ENCODE measurements at places on chromosomes 5 and 9.

DNA sequence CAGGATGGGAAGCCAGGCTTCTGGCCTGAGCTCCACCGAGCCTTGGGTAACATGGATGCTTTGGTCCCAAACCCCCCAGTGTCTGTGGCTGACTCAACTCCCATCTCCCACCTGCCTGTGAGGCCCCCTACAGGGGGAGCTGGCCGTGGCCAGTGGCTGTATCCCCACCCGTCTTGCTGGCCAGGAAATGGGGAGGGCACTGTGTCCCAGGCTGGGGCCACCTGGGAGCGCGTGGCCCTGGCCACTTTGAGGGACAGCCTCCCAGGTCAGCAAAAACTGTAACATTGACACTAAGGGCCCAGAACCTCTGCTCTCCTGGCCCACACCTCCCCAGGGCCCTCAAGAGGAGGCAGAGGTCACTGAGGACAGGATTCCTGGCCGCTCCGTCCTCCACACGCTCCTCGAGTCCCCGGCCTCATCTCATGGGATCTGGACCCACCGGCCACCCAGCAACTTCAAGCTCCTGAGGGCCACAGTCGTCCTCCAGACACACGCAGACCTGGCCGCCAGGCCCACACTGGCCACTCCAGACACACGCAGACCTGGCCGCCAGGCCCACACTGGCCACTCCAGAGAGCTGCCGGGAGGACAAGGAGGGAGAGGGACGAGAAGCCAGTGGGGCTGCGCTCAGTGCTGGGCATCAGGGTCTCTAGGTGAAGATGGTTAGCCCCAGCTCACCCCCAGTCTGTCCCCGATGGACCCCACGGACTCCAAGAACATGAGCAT lies 44.2 kb downstream of the DBH start:
- DNase-seq = no peak
- H3K27ac ChIP-seq = no peak overlapping the region
- H3K4me3 ChIP-seq = no peak overlapping the region
- peaks cover 19% of the 10 kb centered on the region for H3K4me1 ChIP-seq
- no peaks in the 10 kb centered on the region for H3K27me3 ChIP-seq

GRCh38 chr5:173333925-173334661 lies 5.9 kb upstream of the STC2 start:
- no peak overlapping the region for H3K27ac ChIP-seq
- H3K4me1 ChIP-seq = peaks cover 9% of the 10 kb centered on the region
- H3K4me3 ChIP-seq = no peak overlapping the region
- no peak for DNase-seq
- H3K36me3 ChIP-seq = no peaks in the 10 kb centered on the region

GRCh38 chr5:83026516-83026915 lies 50.7 kb downstream of the TMEM167A start:
- no peak overlapping the region for H3K4me3 ChIP-seq
- peaks cover 18% of the 10 kb centered on the region for H3K4me1 ChIP-seq
- H3K27ac ChIP-seq = no peak overlapping the region
- no peak for DNase-seq

GRCh38 chr9:21624675-21625644 lies 142.8 kb upstream of the IFNE start:
- H3K4me1 ChIP-seq = peaks cover 3% of the 10 kb centered on the region
- no peak for DNase-seq
- no peaks in the 10 kb centered on the region for H3K27me3 ChIP-seq
- no peaks in the 10 kb centered on the region for H3K36me3 ChIP-seq
- H3K27ac ChIP-seq = peak overlapping the region; percentile 31

DNA sequence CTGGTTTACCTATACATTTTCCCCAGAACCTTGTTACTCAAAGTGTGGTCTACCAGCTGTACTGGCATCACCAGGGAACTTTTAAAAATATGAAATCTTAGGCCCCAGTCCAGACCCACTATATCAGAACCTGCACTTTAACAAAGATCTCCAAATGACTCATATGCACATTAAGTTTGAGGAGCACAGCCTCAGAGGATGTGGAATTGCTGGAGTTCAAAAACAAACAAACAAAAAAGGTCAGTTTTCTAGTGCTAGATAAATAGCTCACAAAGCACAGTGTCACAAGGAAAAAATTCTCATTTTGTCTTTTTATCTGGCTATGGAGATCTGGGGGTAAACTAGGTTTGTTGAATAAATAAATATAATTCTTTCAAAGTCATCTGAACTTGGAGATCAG lies 68.9 kb upstream of the ANKRD55 start:
- H3K27me3 ChIP-seq = no peaks in the 10 kb centered on the region
- H3K4me1 ChIP-seq = peaks cover 9% of the 10 kb centered on the region
- no peak overlapping the region for H3K4me3 ChIP-seq
- DNase-seq = no peak
- no peak overlapping the region for H3K27ac ChIP-seq

- H3K4me3 ChIP-seq = peak overlapping the region; percentile 65
- no peak for DNase-seq
- no peak overlapping the region for H3K27ac ChIP-seq
Measured at GRCh38 chr5:43193181-43193893, 1.3 kb downstream of the NIM1K start.

- H3K27ac ChIP-seq = no peak overlapping the region
- no peak for DNase-seq
- H3K27me3 ChIP-seq = no peaks in the 10 kb centered on the region
- H3K4me1 ChIP-seq = no peaks in the 10 kb centered on the region
Measured at GRCh38 chr9:32395510-32396216, 11.2 kb downstream of the ACO1 start.
